Cardiac septum (tissue), 1 donor: ENCODE measurements at places on chromosomes 7 and 10. TPM values are rescaled to one million over a fixed set of nuclear protein-coding genes. Genes with fewer than 3 reads are reported as not detected.

GRCh38 chr10:131078131-131078881 is 233.2 kb downstream of the TCERG1L start:
- DNase-seq: no peak

DNA sequence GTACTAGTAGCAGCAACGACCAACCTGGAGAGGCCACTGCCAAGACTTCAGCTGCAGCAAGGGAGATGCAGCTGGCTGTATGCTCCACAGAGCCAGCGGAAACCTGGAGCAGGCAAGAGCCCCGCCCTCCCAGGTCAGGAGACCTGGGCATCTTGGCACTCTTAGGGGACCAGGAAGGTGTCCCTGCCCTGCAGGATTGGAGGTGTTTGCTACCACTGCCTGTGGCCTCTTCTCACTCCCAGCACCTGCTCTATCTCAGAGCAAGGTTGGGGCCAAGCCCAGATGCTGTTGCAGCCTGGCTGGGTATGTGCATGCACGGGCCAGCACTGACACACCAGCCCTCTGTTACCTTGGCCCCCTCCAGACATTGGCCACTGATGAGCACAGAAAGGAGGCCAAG is 1512.8 kb downstream of the REEP3 start:
- DNase-seq: no peak

GRCh38 chr7:47780555-47780954 is 167.7 kb downstream of the PKD1L1 start:
- DNase-seq: no peak

DNA sequence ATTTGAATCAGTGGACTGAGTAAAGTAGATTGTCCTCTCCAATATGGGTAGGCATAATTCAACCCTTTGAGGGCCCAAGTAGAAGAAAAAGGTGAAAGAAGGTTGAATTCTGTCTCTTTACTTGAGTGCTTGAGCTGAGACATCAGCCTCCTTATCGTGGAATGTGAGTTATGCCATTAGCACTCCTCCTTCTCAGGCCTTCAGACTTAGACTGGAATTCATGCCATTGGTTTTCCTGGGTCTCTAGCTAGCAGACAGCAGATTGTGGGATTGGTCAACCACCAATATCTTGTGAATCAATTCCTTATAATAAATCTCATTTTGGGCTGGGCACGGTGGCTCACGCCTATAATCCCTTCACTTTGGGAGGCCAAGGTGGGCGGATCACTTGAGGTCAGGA is 89.2 kb downstream of the CUL2 start:
- no peak for DNase-seq

DNA sequence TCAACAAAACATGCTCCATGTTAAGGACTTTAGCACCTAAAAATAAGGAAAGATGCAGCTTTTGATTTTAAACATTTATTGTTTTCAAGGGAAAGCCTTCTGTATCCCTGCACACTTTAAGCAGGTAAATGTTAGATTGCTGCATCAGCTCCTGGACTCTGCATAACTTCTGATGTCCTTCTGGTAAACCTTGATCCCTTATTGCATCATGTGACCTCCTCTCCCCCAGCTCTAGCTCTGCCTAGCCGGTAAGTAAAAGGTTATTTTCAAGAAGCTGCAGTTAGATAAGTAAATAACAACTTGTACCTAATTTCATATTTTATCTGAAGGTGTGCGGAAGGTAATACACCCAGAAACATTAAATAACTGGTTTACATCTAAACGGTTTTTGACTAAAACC is 37.5 kb downstream of the PDK4 start:
- no peak for DNase-seq

DNA sequence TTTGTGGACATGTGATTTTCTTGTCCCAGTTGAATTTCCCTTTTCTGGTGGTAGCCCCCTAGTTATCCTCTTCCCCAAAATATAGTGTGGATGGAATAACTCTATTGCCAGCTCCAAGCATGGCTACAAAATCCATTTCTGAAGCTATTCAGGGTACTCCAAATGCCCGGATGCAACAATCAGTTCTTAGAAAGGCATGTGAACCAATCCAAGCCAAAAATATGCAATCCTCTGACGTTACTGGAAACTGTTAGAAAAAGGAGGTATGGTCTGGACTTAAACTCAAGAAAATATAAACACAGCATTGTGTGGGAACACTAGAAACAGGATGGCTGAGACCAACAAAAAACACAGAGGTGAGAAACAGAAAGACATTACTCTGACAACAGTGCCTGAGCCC is 347.0 kb downstream of the GPAM start:
- DNase-seq: no peak

GRCh38 chr7:101435461-101436220 is 73.0 kb downstream of the COL26A1 start:
- no peak for DNase-seq

DNA sequence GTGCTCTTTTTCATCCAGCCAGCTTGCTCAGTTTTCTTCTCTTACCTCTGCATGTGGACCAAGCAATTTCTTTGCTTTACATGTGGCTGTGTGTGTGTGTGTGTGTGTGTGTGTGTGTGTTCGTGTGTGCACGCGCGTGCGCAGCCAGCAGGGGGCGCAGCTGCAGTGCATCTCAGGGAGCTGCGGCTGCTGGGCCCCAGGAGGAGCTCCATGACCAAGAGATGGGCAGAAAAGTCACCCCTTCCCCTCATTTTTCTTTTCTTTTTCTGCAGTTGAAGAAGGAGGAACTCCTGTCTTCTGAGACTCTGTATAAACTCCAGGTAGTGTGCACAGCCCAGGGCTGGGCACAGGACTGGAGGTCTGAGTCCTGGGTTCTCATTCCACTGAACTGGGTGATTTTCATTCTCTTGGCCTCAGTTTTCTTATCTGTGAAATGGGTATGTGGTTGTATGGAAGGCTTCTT is 41.8 kb downstream of the BLNK start:
- DNase-seq: no peak

DNA sequence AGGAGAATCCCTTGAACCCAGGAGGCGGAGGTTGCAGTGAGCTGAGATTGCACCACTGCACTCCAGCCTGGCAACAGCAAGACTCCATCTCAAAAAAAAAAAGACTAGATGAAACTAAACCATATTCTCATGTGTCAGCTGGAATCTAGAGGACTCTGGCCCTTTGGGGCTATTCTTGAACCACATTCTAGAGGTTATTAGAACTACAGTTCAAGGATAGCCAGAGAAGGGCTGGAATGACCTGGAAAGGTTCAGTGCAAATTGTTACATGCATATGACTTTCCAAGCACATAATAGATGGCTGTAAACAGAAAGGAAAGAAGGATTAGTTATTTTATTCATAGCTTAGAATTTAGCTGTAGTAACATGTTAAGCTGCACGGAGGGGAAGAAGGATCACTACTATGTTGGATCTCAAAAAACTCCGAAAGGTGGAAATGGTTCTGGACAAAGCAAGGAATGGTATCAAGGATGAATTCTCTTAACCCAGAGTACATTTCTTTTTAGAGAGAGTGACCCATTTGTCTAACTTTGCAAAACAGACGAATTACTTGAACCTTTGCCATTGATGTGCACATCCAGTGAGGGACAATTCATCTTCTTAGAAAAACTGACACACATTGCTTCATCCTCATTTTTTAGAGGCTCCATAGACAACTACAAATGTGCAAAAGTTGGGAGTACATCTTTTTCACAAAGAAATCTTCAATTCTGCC is 124.0 kb upstream of the SAMD8 start:
- no peak for DNase-seq

DNA sequence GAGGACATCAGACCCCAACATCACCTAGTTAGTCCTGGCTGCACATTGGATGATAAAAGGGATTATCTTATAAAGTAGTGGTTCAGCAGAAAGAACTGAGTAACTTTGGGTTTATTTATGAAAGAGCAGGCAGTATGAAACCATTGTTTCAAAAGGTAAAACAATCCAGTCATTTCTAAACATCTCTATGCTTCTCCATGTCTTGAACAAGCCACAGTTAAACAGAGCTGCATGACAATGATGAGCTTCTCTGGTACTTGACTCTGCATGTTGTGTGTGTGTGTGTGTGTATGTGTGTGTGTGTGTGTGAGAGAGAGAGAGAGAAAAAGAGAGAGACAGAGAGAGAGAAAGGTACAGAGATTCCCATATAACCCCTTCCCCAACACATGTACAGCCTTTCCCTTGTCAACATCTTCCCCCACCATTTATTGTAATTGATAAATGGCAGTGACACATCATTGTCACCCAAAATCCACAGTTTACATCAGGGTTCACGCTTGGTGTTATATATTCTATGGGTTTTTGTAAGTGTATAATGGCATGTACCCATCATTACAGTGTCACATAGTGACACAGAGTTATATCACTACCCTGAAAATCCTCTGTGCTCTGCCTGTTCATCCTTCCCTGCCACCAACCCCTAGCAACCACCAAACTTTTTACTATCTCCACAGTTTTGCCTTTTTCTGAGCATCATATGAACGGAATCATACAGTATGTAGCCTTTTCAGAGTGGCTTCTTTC is 32.8 kb upstream of the SLC18A3 start:
- DNase-seq: no peak

DNA sequence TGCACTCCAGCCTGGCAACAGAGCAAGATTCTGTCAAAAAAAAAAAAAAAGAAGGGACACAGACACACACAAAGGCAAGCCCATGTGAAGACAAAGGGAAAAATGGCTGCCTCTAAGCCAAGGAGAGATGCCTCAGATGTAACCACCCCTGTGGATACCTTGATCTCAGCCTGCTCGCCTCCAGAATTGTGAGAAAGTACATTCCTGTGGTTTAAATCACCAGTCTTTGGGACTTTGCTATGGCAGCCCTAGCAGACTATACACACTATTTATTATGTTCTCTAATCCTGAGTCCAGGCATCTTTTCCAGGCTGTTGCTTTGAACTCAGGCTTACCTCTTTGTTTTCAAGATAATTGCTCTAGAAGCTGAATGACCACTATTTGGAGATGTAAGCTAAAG is 494.3 kb downstream of the GALNT17 start:
- no peak for DNase-seq

ITGA8 gene
- total RNA-seq: 2.5 TPM

INTS1 gene
- total RNA-seq: 54.7 TPM

CHST3 gene
- 24.4 TPM for total RNA-seq

LIPM gene
- total RNA-seq: not detected

OR6B1 gene
- total RNA-seq: not detected

ANAPC16 gene
- total RNA-seq: 171 TPM

FAM200A gene
- 4.9 TPM for total RNA-seq
